EH (cell line): ENCODE measurements at places on chromosomes 3 and 15.

DNA sequence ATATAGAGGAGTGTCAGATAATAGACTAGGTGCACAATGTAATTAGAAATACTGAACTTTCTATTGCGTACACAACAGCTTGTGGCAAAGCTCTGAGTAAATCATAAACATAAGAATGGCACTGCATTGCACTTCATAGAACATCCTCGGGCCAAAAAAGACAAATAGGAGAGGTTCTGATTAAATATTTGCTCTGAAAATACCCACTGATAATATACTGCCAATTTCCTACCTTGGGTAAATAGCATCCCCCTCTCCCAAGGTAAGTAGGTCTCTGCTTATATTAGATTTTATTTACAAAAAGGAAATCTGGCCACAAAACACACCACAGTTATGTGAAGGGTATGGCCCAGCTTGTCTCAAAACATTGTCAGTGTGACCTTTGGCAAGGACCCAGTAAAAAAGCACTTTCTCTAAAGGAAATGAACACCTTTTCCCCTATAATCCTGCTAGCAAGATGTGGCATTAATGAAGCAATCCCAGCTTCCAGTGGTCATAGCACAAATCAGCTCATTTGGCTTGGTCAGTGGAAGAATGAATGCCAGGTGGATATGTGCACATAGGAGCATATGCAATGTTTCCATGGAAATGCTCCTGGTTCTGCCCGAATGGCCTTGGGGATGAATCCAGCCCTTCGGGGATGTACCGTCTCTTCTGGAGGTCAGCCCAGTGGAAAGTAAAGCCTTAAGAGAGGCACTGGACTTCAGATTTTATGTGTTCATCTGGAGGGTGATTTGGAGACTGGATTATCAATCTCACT is 315.9 kb downstream of the LSAMP start:
- DNase-seq: no peak

DNA sequence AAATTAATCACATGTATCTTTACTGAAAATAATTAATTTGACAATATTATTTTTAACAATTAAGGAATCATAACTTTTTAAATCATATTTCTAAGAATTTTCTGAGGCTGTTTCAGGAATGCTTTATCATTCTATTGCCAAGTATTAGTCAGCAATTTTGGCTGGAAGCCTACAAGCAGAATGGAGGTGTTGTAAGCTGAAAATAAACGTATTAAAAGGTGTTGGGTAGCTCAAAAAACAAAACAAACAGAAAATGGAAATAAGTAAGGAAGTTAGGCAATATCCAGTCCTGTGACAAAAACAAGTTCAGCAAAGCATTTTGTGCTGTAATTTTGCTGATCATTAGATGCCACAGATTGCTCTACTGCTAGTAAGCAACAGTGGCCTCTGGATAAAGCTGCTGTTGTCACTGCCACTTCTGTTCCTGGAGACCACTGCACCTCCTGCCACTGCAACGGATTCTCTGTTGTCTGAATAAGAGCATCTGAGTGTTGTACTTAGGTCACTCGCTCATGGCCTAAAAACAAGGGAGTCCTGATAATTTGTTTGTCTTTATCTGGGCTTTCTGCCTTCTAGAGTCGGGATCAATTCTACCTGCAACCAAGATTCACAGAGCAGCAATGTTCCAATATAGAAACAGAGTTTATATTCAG is 63.5 kb upstream of the SLITRK3 start:
- DNase-seq: no peak

DNA sequence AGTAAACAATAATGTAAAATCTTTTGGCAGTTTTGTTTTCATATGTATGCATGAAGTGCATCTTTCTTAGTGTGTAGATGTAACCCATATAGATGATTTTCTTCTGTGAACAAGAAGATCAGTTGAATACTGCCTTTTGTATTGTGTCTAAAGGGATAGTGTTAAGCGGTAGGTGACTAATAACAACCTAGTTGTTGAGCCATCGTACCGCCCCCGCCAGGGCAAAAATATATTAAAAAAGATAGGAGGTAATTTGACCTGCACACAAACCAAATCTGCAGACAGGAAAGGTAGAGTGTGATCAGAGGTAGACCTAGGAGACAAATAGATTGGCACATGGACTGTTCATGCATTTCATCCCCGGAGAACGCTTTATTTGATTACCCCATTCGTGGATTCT is 3.3 kb upstream of the GMNC start:
- DNase-seq: no peak

DNA sequence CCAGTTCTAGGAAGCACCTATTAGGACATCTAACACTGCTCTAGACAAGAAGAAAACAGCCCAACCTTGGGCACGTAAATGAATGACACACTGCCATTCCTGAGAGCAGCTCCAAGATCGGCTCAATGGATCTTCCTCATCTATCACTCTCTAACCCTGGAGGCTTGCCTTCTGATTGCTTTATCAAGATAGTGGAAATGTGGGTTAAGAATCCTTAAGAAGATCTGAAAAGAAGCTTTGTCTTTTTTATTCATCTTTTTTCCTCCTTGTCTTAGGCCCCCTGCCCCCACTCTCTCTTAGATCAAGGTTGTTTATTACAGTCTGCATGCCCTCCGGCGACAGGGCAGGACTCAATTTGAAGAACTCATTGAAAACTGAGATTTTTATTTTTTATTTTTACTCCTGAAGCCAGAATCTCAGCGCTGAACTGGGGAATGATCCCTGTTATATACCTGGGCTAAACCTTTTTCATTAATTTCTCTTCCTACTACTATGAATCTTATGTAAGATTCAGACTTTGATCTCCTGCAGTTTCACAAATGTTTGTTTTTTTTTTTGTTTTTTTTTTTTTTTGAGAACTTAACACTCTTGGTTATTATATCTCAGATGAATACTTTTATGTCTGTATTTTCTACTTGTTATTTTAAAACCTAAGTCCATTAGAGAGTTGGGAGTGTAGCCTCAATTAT is 219.5 kb downstream of the SV2B start:
- DNase-seq: no peak

DNA sequence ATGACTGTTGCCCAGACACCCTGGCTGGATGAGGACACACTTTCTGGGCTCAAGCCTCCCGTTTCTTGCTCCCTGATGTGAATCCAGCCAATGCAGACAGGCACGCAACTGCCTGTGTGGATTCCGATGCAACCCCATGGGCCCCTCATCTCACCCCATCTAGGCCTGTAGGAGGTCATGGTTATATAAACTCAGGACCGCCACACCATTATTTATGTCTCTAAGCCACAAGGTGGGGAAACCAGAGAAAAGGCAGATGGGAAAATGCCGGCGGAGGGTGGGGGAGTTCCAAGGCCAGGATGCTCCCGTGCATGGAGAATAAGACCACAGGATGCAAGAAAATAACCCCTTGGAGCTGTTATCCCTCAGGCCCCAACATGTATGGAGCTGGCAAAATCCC is 2.0 kb downstream of the MESP1 start:
- no peak for DNase-seq

DNA sequence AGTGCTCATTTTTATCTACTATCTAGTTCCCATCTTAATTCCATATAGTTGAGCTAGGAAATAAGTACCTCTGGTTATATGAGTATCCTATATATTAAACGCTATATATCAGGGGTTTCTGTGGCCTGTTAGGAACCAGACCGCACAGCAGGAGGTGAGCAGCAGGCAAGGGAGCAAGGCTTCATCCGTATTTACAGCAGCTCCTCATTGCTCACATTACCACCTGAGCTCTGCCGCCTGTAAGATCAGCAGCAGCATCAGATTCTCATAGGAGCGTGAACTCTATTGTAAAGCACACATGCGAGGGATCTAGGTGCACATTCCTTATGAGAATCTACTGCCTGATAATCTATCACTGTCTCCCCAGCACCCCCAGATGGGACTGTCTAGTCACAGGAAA is 23.0 kb downstream of the GSK3B start:
- no peak for DNase-seq

- DNase-seq: no peak
Measured at GRCh38 chr15:84814916-84815315, 2.2 kb upstream of the ALPK3 start.

DNA sequence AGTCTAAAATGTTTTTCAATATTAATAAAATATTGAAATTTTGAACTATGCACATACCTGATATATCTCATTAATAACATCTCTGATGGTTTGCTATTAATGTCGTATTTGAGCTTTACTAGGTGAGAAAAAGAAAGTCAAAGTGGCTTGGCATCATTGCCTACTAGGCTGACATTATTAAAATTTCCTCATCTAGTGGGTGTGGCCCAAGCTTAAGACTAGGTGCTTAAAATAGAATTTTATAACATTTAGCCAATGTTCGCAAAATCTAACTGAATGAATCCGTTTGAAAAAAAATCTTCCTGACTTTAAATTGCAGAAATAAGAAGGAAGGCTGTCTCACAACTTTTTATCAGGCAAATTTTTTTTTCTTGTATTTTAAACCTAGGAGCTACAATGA is 46.1 kb downstream of the ABI3BP start:
- no peak for DNase-seq

GRCh38 chr15:42108806-42109205 is 14.4 kb upstream of the PLA2G4D start:
- DNase-seq: no peak

GRCh38 chr3:12120374-12121140 is 38.2 kb downstream of the TIMP4 start:
- DNase-seq: no peak
